ENCODE measurements at places on chromosomes 3 and 15.

DNA sequence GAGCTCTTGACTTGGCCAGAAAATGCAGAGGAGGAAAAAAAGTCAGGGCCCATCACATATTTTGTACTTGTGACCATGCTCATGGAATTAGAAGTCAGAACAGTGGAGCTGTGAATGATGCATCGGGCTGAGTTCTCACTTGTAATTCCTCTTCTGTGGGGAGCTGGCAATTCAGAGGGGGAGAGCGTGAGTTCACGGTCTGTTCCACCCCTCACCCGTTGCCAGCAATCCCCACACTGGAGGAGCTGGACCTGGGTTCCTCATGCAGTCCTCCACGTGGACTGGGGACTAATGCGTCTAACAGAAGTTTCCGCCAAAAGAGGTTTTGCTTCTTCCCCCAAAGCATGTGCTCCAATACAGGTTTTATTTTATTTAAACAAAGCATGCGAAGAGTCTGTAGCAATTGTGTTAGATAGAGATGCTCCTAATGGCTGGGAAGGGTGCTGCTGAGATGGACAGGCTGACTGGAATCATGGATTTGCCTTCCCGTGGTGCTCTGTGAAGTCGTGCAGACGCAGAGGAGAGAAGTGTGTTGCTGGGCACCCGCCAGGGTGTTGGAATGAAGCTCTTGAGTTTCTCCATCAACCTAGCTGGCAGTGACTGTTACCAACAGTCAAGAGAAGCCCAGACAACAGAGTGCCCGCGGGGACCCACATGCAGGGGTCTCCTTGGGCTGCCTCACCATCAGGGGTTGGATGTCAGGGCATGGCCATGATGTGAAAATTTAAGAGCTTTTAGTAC lies 77.4 kb upstream of the PCSK6 start:
- DNase-seq = no peak

- no peak for DNase-seq
Observed at GRCh38 chr3:162052636-162053035, 556.0 kb downstream of the OTOL1 start.

DNA sequence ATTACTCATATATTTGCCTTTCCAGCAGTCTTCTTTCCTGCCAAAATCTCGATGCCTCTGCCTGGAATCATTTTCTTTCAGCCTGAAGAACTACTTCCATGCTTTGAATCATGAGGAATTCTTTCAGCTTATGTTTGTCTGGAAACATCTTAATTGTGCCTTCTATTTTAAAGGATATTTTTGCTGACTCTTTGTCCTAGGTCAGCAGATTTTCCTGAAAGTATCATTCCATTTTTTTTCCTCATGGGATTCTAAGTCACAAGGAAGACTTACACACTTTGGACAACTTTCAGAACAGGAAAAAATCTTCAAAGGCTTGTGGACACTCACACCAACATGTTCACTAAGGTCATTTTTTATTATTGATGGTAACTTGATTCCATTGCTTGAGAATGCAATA lies 10.1 kb downstream of the PRR23E start:
- DNase-seq = no peak

- DNase-seq = no peak
Observed at GRCh38 chr3:188906236-188906635, 265.5 kb upstream of the TPRG1 start.

- no peak for DNase-seq
Observed at GRCh38 chr3:38018296-38019266, 10.9 kb downstream of the PLCD1 start.

DNA sequence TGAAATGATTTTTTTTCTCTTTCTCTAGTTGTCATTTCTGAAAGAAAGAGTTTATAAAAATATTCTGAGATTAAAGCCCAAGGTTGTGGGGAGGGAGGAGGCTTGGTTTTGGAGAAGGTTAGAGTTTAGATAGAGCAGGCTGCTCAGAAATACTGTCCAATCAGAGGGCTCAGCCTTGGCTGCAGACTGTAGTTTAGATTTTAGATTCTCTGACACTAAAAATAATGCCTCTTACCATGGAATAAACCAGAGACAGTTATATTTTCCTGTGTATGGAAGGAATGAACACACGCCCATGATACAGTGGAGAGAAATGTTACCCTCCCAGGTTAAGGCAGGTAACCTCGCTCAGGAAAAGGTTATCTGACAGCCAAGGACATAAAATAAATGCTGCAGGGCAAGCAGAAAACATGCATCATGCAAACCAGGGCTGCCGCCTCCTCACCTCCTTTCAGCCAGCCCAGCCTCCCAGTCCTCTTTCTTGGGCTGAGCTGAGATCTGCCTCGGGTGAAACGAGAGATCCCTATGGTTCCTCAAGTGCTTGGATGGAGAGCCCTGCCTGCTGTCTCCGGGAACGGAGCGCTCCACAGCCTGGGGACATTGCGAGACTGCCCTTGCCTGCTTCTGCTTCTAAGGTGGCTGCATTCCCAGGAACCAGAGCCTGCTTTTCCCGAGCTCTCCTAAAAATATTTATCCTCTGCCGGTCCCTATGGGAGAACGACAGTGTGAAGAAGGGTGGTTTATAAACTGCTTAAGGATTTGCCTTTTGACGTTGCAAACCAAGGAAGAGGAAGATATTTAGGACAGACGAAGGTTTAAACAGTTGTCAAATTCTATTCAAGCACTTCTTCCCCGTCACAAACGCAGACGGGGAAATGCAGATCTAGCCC lies 848 bp downstream of the NCEH1 start:
- DNase-seq = no peak

GRCh38 chr15:80328496-80328895 lies 75.7 kb upstream of the ARNT2 start:
- no peak for DNase-seq

DNA sequence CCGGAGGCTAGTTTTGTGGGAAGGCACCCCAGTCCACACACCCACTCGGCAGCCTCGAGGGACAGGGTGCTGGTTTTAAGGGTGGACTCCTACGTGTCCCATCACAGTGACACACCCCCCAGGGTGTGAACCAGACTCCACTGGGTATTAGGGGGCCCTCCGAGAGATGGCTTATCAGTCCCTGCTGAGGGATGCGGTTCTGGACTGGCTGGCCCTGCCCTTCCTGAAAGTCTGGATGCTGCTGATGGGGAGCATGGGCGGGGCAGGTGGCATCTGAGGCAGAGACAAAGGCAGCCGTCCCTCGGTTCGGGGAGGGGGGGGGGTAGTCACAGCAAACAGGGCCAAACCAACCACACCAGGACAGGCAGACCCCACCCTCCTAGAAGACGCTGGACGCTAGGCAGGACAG lies 939 bp upstream of the ULK3 start:
- DNase-seq = no peak

Measured in stimulated activated CD4-positive, alpha-beta T cell treated with anti-CD3 and anti-CD28 coated beads, Interleukin-15, amount 100 ng/mL, for 1 hour (primary cell).